Karpas-422 (cell line): ENCODE measurements at places on chromosomes 1 and 21. TPM values are rescaled to one million over a fixed set of nuclear protein-coding genes. Genes with fewer than 3 reads are reported as not detected.

DNA sequence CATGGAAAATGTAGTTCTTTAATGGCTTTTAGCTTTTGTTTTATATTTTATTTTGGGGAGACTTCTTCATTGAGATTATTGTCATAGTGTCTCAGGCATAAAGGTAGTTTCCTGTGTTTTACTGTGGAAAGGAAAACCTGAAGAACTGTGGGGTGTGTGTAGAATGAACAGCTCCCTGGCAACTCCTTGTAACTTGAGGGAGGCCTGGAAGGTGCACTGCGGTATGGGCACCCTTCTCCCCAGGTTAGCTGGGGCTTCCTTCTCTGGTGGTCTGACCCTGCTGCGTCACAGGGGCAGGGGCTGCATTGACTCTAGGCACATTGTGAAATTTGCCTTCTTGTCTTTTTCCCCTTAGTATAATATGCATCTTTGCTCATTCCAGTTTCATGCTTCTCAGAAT is 1.7 kb downstream of the ATP1B1 start:
- no peaks in the 10 kb centered on the region for H3K27me3 ChIP-seq
- no peak for DNase-seq
- H3K36me3 ChIP-seq: no peaks in the 10 kb centered on the region
- H3K27ac ChIP-seq: no peak overlapping the region
- H3K4me1 ChIP-seq: peaks cover 5% of the 10 kb centered on the region

GRCh38 chr1:201341377-201341776 is 36.1 kb downstream of the TNNT2 start:
- no peaks in the 10 kb centered on the region for H3K4me1 ChIP-seq
- no peak overlapping the region for H3K4me3 ChIP-seq
- no peak overlapping the region for H3K27ac ChIP-seq

- DNase-seq: no peak
- no peak overlapping the region for H3K27ac ChIP-seq
- no peaks in the 10 kb centered on the region for H3K27me3 ChIP-seq
- H3K36me3 ChIP-seq: no peaks in the 10 kb centered on the region; the same call in 1 of the 2 replicates
- H3K4me1 ChIP-seq: peaks cover 75% of the 10 kb centered on the region
Observed at GRCh38 chr1:182666706-182667105, 17.7 kb downstream of the RGS8 start.

Gene SH3BGR
- total RNA-seq: 0.47 TPM in 1 of 2 replicates, not detected in the other

- no peak for DNase-seq
- no peaks in the 10 kb centered on the region for H3K27me3 ChIP-seq
- H3K27ac ChIP-seq: no peak overlapping the region
- no peaks in the 10 kb centered on the region for H3K4me1 ChIP-seq
- H3K36me3 ChIP-seq: no peaks in the 10 kb centered on the region
- no peak overlapping the region for H3K4me3 ChIP-seq
Observed at GRCh38 chr1:65388908-65389695, 31.4 kb upstream of the LEPR start.

Gene PCAT6
- not detected in 2 replicates for total RNA-seq

DNA sequence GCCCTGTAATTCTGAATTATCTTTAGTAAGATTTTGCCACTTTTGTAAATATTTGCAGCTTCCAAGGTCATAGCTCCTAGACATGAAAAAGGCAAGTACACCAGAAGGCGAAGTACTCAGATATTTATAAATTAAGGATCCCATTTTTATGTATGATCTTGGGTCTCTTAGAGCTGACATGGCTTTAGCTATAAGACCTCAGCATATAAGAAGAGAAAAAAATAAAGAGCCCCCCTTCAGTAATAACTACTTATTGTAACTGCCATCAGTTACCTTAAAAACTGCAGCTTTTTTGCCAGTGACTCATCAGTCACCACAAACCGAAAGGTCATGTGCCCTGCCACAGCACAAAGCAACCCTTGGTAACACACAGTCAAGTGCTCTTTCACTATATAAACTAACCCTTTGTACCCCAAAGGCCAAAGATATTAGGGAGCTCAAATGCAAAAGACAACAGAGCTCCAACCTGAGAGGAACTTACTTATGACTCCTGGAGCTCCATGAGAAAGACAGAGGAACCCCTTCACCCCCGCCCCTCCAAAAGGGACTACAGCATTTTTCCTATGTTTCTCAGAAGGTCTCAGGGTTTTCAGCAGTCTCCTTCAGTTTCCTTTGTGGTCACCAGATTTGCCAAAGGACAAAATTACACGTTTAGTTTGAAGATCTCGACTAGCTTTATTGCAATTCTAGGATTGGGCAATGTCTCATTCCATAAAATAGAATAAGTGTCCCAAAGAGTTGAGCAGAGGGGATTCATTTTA is 219.8 kb upstream of the DUSP10 start:
- H3K27me3 ChIP-seq: no peaks in the 10 kb centered on the region
- no peak overlapping the region for H3K4me3 ChIP-seq
- H3K4me1 ChIP-seq: no peaks in the 10 kb centered on the region
- no peaks in the 10 kb centered on the region for H3K36me3 ChIP-seq

- no peak overlapping the region for H3K4me3 ChIP-seq
- H3K27me3 ChIP-seq: no peaks in the 10 kb centered on the region
- DNase-seq: no peak
Observed at GRCh38 chr21:42475036-42475435, 21.0 kb downstream of the RSPH1 start.

DNA sequence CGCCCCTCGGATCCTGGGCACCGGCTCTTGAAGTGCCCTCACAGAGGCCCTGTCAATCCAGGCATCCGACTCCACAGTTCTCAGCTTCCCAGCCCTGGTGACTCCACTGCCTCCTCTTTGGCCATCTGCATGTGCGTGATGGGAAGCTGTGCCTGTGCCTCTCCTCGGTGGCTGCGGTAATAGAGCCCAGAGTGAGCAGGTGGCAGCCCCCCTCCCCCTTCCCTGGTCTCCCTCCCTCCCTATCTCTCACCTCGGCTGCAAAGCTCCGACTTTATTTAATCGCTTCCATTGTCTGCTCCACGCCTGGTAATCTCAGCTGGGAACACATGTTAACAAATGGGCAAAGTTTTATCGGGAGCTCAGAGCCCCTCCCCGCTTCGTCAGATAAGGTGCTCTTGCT is 91.9 kb downstream of the IGSF21 start:
- H3K27ac ChIP-seq: no peak overlapping the region
- DNase-seq: no peak
- H3K4me1 ChIP-seq: peaks cover 10% of the 10 kb centered on the region
- H3K4me3 ChIP-seq: no peak overlapping the region

Gene BSND
- total RNA-seq: not detected in 2 replicates

DNA sequence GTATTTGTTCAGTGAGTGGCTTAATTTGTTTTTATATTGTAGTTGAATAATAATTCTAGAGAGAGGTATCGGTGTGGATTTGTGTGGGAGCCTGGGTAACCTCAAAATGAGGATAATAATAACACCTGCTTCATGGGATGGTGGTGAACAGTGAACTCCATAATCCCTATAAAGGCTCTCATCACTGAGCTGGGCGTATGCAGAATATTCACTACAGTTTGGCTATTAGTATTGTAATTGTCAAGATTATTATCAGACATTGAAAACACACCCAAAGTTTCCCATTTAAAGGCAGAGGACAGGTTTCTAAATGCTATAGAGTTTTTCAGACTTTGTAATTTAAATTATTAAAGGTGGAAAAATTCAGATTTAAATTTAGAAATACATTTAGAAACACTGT is 7.0 kb upstream of the LAMC2 start:
- no peak overlapping the region for H3K27ac ChIP-seq
- no peak for DNase-seq
- no peaks in the 10 kb centered on the region for H3K27me3 ChIP-seq
- no peak overlapping the region for H3K4me3 ChIP-seq

DNA sequence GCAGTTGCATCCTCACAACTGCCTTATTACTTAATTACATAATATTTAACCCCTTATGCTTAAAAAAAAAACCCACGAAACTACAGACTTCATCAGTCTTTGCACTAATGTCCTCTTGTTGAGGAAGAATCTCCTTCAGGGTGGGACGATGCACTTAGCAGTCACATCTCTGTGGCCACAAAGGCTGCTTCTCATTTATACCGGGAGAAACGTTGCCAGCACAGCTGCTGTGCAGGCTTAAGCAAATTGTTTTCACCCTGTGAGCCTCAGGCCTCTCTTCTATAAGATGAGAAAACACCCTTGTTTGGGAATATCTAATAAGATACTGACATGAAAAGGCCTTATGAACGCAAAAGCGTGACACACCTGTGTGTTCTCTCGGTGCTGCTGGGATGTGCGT is 2.9 kb upstream of the OBSCN start:
- no peaks in the 10 kb centered on the region for H3K36me3 ChIP-seq
- DNase-seq: no peak
- H3K27me3 ChIP-seq: 0 out of 2 replicates have a peak, but pooled peaks cover under 1% of the 10 kb centered on the region
- H3K4me1 ChIP-seq: no peaks in the 10 kb centered on the region
- H3K4me3 ChIP-seq: no peak overlapping the region

Gene RPE65
- total RNA-seq: not detected in 2 replicates

- H3K4me3 ChIP-seq: no peak overlapping the region
- no peaks in the 10 kb centered on the region for H3K36me3 ChIP-seq
- no peak for DNase-seq
- no peak overlapping the region for H3K27ac ChIP-seq
- H3K27me3 ChIP-seq: no peaks in the 10 kb centered on the region
Observed at GRCh38 chr1:166900987-166901386, 24.9 kb upstream of the TADA1 start.

DNA sequence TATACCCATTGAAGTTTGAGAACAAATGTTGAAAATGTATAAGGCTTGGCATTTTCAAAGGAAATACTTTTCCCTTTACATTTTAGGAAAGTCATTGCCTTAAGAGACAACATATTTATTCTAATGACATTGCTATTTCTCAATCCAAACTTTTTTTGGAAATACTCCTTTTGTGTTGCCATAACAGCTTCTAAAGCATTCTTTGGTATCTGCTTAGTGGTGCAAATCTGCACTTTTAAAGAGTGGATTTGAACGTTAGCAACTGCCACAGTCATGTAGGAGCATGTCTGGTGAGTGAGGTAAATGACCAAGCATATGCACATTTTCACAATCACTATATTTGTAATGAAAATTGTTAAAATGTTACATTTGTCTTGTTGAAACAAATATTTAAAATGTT is 124.4 kb upstream of the GORAB start:
- H3K27ac ChIP-seq: no peak overlapping the region
- DNase-seq: no peak
- no peaks in the 10 kb centered on the region for H3K4me1 ChIP-seq

Gene ANGPTL3
- not detected in 2 replicates for total RNA-seq

GRCh38 chr1:44262414-44262813 is 49.1 kb downstream of the DMAP1 start:
- no peaks in the 10 kb centered on the region for H3K36me3 ChIP-seq
- H3K4me3 ChIP-seq: no peak overlapping the region
- H3K27me3 ChIP-seq: no peaks in the 10 kb centered on the region
- no peak for DNase-seq
- H3K27ac ChIP-seq: no peak overlapping the region

Gene MMEL1
- not detected in 2 replicates for total RNA-seq

Gene TPTE
- total RNA-seq: not detected in 2 replicates

DNA sequence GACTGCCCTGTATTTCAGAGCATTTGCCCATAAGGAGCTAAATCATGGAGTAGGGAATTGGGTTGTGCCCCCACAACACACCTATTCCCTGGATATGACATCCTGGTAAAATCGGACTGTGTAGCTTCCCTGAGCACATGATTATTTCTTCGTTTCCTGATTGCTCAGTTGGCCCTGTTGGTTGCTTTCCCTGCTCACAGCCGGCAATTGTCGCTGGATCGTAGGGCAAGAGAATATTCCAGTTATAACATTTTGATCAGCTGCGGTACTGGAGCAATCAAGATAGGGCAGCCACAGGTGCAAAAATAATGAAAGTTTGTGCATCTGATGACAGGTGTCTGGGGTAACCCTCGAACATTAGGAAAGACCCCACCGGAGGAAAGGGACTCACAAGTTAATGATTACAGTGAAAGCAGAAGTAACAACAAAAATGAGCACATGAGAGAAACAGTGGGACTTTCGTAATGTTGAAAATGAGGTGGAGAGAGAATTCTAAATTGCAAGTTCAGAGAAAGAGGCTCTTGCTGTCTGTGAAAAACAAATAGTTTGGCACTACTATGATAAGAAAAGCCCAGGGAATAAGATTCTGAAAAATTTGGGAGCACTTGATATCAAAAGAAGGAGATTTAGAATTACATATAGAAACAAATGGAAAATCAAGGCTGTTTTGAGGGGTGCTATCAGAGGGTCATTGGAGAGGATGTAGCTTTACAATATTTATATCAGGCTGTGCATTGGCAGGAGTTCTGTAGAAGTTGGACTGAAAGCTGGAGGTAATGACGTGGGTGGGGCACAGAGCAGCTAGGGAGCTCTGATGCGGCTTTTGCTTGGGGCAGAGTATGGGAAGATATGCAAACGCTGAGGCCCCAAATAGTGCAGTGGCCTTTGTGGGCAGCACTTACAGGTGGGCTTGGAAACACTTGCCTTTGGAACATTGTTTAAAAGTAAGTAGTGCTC is at the start of gene MAB21L3:
MAB21L3 (plus strand) TSS at position 833 of the 957 bp plus-strand sequence. CDS start 1,217 bp downstream, outside the sequence.
- H3K27ac ChIP-seq: no peak within 1 kb of the TSS
- no peaks in the 10 kb centered on the region for H3K36me3 ChIP-seq
- H3K4me1 ChIP-seq: peaks cover 14% of the 10 kb centered on the region
- DNase-seq: no peak
- H3K27me3 ChIP-seq: no peaks in the 10 kb centered on the region

Gene LGALS8
- total RNA-seq: 7.9 and 21.4 TPM in 2 replicates

DNA sequence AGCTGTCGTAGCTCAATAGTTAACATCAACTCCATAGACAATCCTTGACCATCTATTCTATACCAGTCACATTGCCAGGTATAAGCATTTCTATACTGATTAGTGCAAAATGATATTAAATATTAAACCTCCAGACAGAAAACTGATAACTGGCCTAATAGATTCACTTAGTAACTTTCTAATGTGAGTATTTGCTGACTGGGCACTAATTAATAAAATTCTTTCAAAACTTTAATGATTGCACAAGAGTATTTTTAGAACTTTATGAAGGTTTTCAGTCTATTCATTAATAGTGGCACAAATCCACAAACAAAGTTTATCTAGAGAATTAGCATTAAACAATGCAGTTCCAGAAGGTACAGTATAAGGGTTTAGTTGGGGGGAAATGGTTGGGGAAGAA is 79.1 kb downstream of the TTLL7 start:
- no peaks in the 10 kb centered on the region for H3K36me3 ChIP-seq
- no peak overlapping the region for H3K4me3 ChIP-seq

DNA sequence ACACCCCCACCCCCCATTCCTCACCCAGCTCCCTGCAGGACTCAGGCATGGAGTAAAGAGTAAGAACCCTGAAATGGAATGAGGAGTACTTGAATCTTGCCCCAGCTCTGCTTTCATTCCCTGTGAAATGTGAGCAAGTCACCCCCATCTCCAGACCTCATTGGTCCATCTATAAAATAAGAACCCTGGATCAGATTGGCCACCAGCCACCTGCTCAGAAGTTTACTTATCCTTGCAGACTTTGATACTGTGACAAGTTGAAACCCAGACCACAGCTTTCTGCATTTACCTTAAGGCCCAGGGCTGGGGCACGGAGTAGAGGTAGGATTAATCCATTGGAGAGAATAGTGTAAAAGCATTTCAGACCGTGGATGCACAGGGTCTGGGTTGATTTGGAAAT is 2.2 kb downstream of the KISS1 start:
- no peak for DNase-seq
- H3K36me3 ChIP-seq: no peaks in the 10 kb centered on the region
- H3K4me3 ChIP-seq: no peak overlapping the region
- H3K27ac ChIP-seq: no peak overlapping the region

GRCh38 chr1:56816909-56817308 is 2.3 kb downstream of the FYB2 start:
- H3K27me3 ChIP-seq: no peaks in the 10 kb centered on the region
- H3K27ac ChIP-seq: no peak overlapping the region
- DNase-seq: no peak
- no peaks in the 10 kb centered on the region for H3K36me3 ChIP-seq
- no peak overlapping the region for H3K4me3 ChIP-seq
- no peaks in the 10 kb centered on the region for H3K4me1 ChIP-seq

GRCh38 chr1:167746013-167746672 is 24.4 kb downstream of the MPZL1 start:
- H3K36me3 ChIP-seq: no peaks in the 10 kb centered on the region
- H3K27ac ChIP-seq: no peak overlapping the region
- peaks cover 37% of the 10 kb centered on the region for H3K4me1 ChIP-seq
- no peak for DNase-seq
- no peaks in the 10 kb centered on the region for H3K27me3 ChIP-seq
